Omental fat pad (tissue), 4 donors: ENCODE measurements at places on chromosomes 4 and X.

- no peak for DNase-seq
Measured at GRCh38 chr4:118850488-118851173, 14.7 kb upstream of the SEC24D start.

DNA sequence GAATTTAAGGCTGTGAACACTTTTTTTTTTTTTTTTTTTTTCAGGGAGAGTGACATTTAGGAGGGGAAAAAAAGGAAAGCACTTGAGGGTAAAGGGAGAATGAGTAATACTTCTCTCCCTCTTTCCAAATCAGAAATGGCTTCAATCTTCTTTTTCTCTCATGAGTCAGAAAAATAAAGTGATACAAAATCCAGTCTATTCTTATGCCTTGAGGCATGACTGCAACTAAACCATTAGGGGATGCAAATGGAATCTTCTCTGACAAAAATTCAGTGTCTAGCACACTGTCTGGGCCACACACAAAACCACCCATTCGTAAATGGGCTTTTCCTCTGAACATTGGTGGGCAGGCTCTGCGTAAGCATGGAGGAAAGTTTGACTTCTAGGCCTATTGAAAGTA is 46.7 kb upstream of the POU4F2 start:
- DNase-seq: no peak

DNA sequence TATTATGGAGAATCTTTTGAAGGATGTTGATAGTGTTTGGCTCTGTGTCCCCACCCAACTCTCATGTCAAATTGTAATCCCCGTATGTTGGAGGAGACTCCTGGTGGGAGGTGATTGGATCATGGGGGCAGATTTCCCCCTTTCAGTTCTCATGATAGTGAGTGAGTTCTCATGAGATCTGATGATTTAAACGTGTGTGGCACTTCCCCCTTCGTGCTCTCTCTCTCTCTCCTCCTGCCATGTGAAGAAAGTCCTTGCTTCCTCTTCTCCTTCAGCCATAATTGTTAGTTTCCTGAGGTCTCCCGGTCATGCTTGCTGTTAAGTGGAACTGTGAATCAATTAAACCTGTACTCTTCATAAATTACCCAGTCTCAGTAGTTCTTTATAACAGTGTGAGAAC is 166.1 kb upstream of the NUDT6 start:
- DNase-seq: no peak

DNA sequence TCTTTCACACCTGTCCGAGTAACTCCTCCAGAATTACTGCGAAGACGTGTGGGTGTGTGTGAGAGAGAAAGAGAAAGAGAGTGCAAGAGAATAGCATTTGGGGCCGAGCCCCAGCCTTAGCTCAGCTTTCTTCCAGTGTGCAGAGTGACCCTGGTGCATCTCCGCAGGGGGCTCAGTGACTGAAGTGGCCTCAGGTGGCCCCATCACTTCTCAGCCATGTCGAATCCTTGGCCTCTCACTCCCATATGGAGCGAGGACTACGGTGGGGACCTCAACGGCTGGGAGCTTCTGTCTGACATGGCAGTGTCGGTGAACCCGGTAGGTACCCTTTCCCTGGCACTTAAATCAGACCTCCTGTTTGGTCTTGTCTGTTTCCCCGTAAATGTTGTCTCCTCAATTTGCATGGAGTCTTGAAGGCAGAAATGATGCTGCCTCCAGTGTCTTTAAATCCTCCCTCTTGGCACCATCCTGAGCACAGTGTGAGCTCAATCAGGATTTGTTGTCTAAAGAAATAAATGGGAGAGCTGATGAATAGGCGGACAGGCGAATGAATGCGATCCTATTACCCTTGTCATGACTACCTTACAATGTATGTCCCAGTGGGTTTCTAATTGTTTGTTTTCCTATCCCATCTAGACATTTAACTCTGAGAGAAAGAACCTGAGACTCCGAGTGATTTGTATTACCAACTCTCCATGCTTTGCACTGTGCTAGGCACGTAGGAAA is 305.9 kb downstream of the AFF2 start:
- no peak for DNase-seq

GRCh38 chr4:123599920-123600810 is 203.6 kb downstream of the SPRY1 start:
- no peak for DNase-seq

DNA sequence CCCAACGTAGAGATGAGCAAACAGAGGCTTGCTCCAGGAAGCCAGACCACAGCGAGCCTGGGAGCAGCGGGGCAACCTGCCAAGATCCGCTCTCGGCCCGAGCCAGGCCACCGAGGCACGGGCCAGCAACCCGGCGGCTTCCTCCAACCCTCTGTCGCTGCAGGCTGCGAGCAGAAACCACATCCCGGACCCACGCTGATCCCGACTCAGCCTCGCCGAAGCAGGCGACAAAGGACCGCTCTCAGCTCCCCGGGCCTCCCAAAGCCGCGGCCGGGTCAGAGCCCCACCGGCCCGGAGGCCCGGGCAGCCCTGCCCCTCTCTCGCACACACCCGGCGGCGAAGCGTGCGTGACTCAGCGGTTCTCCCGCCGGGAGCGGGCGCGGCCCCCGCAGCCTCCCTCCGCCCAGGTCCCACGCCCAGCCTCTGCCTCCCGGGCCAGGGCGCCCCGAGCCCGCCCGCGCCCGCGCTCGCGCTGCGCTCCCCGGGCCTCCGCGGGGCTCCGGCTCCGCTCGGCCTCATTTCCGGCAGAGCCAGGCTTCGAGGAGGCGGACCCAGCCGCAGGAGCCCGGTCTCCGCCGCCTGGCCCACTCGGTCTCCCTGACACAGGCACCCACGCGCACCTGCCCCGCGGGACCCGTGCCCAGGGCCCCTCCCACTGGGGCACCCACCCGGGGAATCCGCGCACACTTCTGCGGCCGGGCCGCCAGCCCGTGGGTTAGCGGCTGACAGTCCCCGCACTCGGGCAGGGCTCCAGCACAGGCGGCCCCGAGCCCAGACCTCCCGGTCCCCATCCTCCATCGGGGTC is 1.7 kb downstream of the PPP2R2C start:
- DNase-seq: peak; percentile 20

GRCh38 chr4:181432335-181432734 is 810.9 kb upstream of the TENM3 start:
- DNase-seq: no peak

DNA sequence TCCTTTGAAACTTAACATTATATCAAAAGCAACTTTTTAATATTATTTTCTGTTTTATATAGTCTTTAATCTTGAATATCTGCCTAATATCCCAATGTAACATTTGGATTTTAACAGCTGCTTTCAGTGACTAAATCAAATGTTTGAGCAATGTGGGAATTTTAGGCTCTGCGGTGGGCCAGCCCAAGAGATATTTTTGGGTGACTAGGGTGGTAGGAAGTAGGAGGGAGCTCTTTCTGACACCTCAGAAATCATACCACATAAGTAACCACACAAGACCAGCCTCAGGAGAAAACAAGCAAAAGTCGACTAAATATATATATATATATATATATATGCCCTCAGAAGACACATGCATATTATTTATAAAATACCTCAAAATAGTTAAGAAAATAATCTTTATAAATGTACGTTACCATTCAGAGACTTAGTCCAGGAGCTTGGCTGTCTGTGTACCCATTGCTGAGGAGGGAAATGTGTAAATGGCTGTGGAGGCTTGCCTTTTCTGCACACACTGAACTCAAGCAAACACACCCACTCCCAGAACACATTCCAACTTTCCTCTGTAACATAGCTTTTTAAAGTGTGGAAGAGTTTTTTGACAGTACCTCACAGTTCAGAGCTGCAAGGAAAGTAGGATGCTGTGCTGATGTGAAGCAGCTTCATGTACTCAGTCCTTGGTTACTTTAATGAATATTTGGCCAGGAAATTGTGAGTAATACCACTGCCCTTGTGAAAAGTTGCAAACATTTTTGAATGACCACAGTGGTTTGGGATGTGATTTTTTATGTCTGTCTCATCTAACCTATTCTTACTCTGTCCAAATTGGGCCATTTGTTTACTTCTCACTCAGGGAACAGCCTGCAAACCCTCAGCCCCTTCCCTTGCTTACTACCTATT is at the start of gene RTL3:
RTL3 (minus strand) TSS at position 484 of the 900 bp plus-strand sequence. CDS start 908 bp downstream, outside the sequence.
- no peak for DNase-seq

DNA sequence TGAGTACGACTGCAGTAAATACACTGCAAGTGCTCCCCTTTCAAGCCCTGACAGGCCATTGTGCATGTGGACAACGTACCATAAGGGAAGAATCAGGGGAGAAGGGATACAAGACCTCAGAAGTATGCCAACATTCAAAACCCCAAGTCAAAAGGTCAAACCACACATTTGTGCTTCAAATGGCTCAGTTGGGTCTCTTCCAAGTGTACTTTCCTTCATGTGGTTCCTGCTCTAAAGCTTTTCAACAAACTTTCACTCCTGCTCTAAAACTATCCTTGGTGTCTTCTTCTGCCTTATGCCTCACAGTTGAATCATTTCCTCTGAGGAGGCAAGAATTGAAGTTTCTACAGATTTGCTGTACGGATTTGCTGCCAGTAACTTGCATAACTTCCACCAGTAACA is 305.7 kb upstream of the SLIT2 start:
- DNase-seq: no peak

- no peak for DNase-seq
Measured at GRCh38 chrX:133215017-133215416, 3.1 kb downstream of the TFDP3 start.

DNA sequence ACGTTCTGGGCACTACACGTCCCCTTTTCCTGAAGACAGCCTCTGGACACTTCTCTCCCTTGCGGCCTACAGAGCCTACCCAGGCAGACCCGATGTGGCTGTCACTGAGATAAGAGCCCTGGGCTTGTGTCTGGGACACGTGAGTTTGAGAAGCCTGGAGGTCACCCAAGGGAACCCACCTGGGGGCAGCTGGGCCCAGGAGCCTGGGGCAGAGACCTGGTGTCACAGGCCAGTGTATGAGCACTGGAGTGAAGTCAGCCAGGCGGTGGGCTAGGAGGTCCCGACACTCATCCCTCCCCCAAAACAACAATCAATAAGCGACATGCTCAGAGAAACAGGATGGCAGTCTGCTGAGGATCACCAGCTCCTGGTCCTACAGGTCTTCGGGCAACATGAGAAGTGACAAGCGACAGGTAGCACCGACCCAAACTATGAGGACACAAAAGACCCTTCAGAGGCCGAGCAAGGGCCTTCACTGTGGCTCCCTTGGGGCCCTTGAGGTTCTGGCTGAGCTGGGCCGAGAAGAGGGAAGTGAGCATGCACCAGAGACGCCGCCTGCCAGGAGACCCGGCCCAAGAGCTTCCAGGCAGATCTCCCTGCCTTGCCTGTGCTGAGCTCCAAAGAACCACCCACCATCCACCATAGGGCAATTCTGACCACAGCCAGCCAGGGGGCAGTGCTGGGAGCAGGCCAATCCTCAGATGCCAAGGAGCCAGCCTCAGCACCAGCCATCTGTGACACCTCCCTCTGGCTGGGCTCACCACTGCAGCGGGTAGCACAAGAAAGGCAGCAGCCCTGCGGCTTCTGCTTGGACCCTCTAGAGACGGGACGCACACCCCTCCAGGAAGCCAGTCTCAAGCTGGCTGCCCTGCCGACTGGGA is 11.0 kb upstream of the DUSP9 start:
- no peak for DNase-seq

- DNase-seq: peak; percentile 30
Measured at GRCh38 chr4:82373486-82373815, 340 bp downstream of the HNRNPD start.

DNA sequence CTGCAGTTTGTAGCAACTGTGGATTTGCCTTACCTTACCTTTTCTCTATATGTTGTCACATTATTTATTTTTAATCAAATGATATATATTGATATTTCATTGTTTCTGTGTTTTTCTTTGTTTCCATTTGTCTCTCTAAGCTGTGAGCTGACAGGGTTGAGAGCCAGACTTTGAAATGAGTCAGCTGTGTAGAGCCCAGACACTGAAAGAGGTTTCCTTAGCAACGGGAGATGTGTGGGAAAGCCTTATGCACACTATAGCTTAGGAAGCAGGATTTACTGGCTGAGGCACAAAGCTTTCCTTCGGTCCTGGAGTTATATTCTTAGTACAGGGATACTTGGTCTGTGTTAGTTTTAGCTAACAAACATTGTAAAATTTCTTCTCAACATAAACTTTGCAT is 192.2 kb downstream of the FGF13 start:
- no peak for DNase-seq

- no peak for DNase-seq
Measured at GRCh38 chrX:19193565-19193964, 71.3 kb upstream of the ADGRG2 start.

GRCh38 chr4:62471021-62471420 is 1270.9 kb downstream of the ADGRL3 start:
- DNase-seq: no peak

GRCh38 chrX:34638116-34638515 is 19.0 kb downstream of the TMEM47 start:
- DNase-seq: no peak

- DNase-seq: no peak
Measured at GRCh38 chr4:106114270-106114669, 201.7 kb downstream of the TBCK start.

- no peak for DNase-seq
Measured at GRCh38 chrX:84611843-84612636, 109.8 kb upstream of the HDX start.

GRCh38 chr4:150886597-150886996 is 128.5 kb downstream of the LRBA start:
- DNase-seq: no peak
